Stimulated activated CD4-positive, alpha-beta T cell treated with anti-CD3 and anti-CD28 coated beads, Interleukin-4, amount 100 ng/mL, for 1 hour (primary cell): ENCODE measurements at places on chromosomes 4 and X.

- DNase-seq = no peak
Measured at GRCh38 chr4:70902577-70903290, 565 bp downstream of the MOB1B start.

- no peak for DNase-seq
Measured at GRCh38 chr4:23889391-23889790, 456 bp downstream of the PPARGC1A start.

- DNase-seq = no peak
Measured at GRCh38 chrX:109632906-109633504, 8.0 kb upstream of the KCNE5 start.

DNA sequence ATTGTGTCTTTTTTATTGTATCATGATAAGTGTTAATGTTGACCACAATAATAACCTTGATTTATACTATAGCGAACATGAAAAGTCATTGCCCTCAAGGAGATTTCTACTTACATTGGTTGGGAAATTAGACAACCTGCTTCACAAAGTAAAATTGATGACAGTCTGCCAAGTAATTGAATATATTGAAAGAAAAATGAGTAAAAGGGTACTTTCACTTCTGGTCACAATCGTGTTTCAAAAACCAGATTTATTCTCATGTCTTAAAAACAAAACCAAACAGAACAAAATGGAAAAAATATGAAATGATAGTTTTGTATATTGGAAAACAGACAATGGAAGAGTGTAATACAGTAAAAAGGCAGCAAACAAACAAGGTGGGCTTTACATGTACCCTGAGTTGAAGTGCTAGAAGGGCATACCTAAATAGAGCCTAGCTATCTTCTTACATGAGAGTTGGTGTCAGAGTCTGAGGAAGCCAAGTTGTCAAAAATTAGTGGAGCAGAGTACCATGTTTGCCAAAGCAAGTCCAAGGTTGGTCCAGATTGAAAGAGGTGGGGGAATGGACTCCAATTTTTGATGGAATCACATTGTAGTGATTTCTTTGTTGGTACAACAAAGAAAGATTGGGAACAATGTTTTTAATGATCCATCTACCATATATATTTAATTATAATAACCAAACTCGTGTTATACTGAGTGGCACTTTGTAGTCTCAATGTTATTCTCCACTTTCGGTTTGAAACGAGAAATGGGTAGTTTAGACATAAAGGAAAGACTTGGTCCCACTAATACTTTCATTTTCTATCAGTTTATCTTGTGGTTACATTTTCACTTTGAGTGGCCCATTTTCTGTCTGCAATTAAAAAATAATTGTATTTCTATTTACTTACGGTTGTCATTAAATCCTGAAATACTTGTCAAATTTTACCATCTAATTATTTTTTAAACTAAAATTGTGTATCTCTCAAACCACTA, 775.6 kb downstream of the STIM2 start:
- no peak for DNase-seq

DNA sequence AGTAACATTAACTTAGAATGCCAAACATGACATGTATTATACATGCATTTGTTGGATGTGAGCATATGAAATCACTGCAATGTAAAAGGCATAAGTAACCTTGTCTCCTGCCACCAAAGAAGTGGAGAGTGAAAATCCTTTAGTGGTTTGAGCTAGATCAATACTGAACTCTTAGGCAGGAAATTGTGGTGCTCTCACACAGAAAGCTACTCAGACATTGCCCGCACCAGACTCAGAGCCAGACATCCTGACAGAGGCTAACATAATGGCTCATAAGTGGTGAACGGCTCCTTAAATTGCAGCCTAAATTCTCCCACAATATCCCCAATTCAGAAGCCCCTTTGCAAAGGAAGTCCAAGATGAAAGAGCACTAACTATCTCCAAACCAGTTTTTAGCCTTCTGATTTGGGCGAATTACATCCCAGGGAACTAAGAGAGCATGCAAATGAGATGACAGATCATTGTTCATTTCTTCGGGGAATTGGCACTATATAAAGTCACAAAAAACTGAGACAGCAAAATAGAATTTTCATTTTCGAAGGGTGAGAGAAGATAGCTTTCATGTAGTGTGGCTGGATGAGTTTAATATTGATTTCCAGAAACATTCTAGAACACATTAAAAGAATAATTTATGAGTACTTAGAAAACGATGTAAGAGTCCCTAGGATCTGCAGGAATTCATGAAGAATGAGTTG, 233.6 kb upstream of the RPS6KA3 start:
- DNase-seq = no peak

GRCh38 chr4:70914631-70915030, 12.5 kb downstream of the MOB1B start:
- no peak for DNase-seq

- no peak for DNase-seq
Measured at GRCh38 chrX:16060252-16060651, 63.1 kb upstream of the GRPR start.

GRCh38 chrX:151801980-151802379, 67.4 kb downstream of the CNGA2 start:
- DNase-seq = no peak

DNA sequence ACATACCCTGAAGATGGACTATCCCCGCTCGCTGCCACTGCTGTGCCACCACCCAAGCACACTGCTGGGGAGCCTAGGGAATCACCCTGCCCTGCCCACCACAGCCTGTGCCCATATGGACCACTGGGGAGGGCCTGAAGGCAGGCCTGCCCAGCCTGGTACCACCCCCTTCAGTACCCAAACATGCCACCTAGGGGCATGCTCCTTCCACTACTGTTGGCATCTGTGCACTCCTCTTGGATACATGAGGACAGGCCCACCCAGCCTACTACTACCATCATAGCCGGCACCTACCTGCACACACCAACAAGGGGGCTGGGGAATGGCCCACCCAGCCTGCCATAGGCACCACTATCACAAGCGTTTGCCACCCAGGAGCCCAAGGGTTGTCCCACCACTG, 30.1 kb upstream of the PRDX4 start:
- no peak for DNase-seq

DNA sequence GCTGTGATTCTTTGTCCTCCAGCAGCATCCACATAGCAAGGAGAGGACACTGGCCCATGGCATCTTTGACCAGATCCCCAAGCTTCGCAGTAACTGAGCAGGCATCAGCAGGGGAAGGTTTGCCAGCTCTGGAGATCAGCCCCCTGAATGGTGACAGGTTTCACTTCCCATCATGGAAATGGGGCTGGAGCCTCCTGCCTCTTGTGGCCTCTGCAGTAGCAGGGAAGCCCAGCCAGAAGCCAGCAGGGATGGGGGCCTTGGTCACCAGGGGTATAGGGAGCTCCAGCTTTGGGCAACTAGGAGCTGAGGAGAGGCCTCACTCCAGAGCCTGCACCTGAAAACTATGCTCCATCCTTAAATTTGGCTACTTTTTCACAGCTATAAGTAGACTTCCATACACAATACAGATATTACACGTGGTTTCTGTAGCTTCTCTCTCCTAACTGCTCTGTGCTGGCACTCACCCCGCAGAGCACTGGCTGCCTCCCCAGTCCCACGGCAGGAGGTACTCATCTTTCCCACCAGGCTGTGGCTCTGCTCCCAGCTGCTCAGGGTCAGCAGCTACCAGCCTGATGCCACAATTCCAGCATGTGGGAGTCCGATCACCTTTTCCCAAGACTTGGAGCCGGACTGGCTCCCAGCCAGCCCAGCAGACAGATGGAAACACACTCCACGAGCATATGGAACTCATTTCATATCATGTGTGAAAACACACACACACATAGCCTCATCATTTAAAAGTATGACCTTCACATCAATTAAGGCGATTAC, 2.8 kb downstream of the TMEM271 start:
- no peak for DNase-seq

DNA sequence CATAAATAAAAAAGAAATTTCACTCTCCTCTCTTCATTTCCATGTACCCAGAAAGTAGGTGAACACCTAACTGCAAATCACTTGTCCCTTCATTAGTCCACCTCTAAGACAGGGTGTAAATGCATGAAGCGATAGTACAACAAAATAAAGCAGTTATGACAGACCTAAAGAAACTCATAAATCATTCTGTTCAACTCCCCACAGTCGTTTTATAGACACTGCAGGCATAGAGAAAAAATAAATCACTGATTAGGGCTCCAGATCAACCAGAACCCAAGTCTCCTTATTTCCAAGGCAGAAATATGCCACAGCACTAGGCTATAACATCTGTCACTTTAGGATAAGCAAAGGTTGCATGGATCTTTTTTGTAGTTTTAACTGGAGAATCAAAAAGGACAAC, 3.0 kb downstream of the RASGEF1B start:
- no peak for DNase-seq

- no peak for DNase-seq
Measured at GRCh38 chrX:137352101-137352660, 213.7 kb upstream of the ZIC3 start.

- no peak for DNase-seq
Measured at GRCh38 chr4:72701987-72702819, 133.2 kb upstream of the ADAMTS3 start.

DNA sequence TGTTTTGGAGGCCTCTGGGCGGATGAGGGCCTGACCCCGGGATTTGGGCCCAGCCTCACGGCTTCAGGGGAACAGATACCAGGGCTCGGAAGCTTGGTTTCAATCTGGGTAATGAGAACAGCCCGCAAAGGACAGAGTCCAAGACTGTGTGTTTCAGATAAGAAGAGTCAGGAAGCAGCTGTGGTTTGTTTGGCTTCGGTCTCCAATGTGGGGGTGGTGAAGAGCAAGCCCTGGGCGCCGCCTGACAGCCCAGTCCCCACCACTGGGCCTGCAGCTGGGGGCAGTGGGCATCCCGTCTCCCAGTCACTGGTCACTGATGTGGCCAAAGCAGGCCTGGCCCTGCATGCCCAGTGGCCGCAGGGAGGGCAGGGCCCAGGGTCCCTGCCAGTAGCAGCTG, 9.1 kb downstream of the WFS1 start:
- DNase-seq = no peak

DNA sequence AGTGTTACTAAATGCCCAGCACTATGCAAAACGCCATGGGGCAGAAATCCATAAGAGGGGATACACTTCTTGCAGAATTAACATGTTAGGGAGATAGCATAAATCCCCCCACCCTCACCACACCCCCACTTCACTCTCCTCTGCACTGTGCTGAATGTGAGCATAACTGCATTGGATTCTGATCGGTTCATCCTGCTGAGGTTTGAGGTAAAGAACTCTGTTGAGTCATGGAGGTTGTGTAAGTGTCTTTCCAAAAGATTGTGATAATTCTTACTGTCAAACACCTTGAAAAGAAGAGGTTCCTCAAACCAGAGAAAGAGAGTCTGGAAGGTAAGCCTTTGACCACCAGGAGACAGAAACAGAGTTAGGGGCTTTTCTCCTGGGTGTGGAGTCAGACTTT, 43.6 kb downstream of the RBM47 start:
- DNase-seq = no peak

DNA sequence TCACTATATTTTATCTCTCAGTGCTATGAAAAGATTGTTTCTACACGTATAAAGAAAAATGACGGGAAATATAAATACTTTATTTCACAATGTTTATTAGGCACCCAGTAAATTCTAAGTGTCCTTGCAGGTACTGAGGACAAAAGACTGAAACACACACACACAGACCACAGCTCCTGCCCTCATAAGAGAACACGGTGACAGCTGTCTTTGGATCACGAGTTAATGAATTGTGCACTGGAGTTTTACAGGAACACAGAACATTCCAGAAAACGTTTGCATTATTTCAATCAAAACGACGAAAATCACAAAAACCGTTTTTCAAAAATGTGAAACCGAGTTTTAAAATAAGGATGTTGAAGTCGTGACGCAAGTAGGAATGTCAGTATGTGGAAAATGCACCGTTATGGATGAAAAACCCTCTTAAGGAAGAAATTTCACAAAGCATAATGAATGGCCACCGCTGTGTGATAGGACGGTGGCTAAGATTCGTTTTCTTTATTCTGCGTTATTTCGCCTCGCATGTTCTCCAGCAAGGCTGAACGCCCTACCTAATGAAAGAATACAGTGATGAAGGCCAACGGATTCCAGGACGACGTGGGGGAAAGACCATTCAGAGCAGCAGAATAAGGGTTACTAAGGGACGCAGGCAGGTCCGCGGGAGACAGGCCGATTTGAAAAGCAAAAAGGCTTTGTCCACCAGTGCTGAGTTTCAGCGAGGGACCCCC, 24.2 kb downstream of the FAM156A start:
- DNase-seq = no peak

- DNase-seq = no peak
Measured at GRCh38 chr4:69589884-69590283, 49.6 kb downstream of the UGT2A2 start.
